Eye (tissue), 1 donor: ENCODE measurements at places on chromosomes 6 and 20.

DNA sequence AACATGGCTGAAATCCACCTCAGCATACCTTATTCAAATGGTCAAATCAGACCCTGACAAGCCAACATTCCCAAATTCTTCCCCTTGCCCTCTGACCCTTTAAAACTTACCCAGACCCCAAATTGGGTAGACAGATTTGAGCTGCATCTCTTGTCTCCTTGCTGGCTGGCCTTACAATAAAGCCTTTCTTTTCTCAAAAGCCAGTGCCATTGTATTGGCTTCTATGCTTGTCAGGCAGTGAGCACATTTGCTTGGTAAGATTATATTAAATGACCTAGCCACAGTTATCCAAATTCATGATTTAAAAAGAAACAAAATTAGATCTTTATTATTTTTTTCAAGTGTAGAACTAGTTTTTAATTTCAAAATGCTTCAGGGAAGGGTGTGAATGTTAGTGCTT lies 67.8 kb upstream of the FAM83B start:
- no peak for DNase-seq

DNA sequence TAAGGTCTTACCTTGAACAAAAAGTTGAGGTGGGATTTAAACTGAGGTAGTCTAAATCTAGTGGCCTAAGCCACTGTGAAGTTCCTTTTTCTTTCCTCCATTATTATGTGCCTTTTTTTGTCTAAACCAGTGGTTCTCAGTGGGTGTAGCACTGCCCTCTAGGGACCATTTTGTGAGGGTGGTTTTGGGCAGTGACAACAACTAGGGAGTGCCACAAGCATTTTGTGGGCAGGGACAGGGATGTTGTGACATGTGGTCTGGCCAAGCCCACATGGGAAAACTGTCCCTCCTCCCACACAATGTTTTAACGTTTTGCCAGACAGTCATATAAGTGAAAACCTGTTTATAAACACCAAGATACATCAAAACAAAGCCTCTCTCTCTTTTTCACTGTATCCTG lies 899.4 kb upstream of the FLRT3 start:
- no peak for DNase-seq

DNA sequence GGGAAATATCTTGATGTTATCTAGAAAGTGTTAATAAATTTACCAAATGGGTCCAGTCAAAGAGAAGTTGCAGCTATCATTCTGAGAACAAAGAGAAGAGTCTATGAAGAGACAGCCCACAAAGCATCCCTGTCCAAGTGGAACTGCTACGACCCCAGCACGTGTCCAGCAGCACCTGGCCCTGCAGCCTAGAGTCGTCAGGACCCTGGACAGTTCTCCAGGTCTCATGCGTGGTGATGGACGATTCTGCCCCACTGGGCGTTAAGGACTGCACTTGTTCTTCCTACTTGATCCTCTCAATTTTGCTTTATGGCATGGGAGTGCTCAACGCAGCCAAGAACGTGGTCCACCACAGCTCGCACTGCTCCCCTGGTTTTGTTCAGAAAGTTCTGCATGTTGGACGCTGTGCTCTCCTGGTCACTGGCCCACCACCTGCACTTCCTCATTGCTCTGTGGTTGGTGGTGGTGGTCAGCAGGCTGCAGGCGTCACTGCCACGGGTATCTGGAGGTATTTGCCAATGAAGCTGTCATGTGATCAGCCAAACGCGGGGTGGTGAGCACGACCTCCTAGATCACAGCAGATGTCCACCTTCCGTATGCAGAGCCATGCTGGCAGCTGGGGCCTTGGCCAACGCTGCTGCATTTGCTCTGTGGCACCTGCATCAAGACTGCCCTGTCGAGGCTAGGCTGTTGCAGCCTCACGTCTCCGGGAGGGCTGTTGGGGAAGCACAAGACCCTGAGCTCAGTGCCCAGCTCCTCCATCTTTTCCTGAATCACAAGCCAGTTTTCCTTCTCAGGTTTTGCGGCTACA lies 356.4 kb downstream of the CDH4 start:
- peak; percentile 83 for DNase-seq

- no peak for DNase-seq
These were observed 13.9 kb upstream of the CD164 start for GRCh38 chr6:109396046-109396718.

GRCh38 chr6:5950361-5950785 lies 56.4 kb downstream of the NRN1 start:
- DNase-seq: no peak

DNA sequence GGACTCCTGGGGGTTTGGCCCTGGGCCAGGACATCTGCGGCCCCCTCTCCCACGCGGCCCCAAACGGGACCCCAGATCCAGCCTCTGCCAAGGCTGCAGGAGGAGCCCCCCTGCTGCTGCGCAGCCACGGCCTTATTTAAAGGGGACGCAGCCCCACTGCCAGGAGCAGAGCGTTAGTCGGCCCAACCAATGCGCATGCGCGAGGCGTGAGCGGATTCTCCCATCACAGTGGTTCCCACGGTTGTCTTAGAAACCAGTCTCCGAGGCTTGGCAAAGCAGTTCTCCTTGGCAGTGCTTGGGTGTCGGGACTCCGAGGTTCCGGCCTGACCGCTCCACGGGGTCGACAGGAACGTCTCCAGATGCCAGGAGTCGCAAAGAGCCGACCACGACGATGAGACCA lies 288.3 kb upstream of the ZNF337 start:
- DNase-seq: peak; percentile 50

DNA sequence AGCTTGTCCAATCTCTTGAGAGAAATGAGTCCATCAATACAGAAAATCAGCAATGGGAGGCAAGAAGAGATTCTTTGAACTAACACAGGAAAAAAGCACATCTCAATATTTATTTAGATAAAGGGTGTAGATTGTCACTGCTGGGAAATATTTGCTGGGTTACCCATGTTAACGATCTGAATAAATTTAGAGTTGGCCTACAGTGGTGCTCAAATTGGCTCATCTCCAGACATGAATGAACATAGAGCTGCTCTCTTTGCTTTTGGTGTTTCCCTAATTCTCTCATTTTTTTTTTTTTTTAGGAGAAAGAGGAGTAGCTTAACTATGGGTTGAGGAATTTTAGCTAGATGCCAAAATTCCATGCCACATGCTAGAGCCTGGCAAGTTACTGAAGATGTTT lies 471.2 kb downstream of the PKHD1 start:
- no peak for DNase-seq

DNA sequence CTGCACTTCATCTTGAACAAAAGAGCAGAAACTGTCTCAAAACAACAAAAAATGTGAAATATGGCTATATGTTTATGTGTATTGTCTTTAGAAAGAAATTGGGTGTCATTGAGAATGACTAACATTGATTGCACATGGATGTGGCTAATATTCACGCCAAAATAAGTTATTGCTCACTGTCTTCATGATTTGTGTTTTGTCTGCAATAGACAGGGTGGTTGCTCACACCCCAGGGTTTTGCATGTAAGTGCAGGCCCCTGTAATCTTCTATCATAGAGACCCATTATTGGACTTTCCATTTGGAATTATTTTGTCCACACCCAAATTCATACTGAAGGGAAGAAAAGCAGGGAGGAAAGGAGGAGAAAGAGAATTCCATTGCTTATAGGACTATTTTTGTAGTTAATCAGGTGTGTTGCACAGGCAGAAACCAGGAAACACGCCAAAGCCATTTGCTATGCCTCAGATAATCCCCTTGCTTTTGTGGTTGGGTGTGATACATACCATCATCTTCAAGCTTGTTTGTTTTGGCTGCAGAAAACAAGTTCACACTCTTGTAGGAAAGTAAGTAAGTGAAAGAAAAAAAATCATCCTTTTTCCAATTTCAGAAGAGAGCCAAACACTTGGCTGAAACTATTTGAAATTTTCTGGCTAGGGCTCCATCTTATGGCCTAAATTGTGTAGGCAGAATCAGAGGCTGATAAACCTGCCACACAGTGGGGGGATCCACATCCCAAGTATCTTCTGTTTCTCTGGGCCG lies 214.1 kb downstream of the COL12A1 start:
- DNase-seq: peak; percentile 29

GRCh38 chr6:43093436-43094289 lies 17.5 kb downstream of the PTK7 start:
- DNase-seq: peak; percentile 54

GRCh38 chr6:161035182-161035980 lies 43.8 kb downstream of the MAP3K4 start:
- DNase-seq: no peak

DNA sequence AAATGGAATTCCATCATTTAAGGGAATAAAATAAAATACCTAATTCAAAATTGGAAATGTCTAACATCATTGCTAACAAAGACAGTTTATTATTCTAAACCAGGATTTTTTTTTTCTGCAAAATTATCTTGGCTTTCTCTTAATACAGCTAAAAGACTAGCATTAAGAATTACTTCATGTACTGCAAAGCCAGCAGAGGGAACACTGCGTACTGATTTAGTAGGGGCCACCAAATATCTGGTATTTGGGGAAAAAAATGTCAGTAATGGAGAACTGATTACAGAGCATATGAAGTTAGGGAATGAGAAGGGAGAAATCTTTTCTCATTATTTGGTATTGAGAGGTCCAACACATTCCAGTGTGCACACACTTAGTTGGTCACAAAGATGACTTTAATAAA lies 3.2 kb upstream of the SOX4 start:
- peak; percentile 33 for DNase-seq

GRCh38 chr6:155440398-155441111 lies 15.1 kb downstream of the NOX3 start:
- peak; percentile 12 for DNase-seq

DNA sequence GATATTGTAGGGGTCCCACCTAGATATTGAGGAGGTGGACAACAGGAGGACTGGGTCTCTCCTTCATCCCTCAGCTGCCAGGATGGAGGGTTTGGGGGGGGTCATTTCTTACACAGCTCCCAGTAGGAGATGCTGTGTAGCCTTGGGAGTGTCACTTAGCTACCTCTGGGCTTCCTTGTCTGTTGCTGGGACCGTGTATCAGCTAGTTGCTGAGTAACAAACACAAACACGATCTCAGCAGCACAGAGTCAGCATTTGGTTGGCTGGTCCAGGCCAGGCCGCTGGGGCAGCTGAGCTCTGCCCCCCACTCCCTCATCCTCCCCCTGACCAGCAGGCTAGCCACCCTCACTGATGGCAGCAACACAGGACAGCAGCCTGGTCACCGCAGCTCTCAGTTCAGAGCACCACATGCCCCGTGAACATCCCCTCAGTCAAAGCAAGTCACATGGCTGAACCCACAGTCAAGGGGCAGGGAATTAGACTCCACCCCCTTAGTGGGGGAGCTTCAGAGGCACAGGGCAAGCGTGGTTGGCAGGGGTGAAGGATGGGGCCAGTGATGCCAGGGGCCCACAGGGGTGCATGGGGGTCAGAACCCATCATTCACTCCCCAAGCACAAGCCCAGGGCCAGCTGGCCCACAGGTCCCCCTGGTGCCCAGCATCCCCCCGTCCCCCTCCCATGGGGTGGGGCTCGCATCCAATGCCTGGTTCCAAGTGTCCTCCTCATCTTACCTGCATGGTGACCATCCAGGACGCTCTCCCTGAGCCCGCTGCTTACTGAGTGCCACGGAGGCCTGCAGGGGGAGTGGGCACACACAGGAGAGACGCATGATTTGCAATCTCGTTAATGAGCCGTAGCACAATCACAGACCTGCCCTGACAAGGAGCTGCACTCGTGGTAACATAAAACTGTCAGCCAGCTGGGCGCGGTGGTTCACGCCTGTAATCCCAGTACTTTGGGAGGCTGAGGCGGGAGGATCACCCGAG lies 112.4 kb downstream of the TAF4 start:
- no peak for DNase-seq

DNA sequence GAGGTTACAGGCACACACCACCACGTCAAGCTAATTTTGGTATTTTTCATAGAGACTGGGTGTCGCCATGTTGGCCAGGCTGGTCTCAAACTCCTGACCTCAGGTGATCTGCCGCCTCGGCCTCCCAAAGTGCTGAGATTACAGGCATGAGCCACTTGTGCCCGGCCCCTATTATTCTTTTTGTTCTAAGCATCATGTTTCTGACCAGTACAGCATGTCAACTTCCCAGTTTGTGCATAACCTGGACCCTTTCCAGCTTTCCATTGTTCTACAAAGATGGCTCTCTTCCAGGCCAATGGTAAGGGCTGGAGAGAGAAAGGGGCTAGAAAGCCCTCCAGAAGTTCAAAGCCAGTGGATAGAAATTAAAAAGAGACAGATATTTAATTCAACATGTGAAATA lies 91.3 kb upstream of the TNFAIP3 start:
- no peak for DNase-seq

GRCh38 chr6:113920663-113921267 lies 50.2 kb downstream of the HDAC2 start:
- no peak for DNase-seq

- no peak for DNase-seq
These were observed 33.9 kb upstream of the KLHL31 start for GRCh38 chr6:53699462-53699861.

- DNase-seq: no peak
These were observed 5.3 kb downstream of the RIPOR2 start for GRCh38 chr6:24930431-24930871.

- DNase-seq: no peak
These were observed 29.8 kb downstream of the DAAM2 start for GRCh38 chr6:39821742-39822532.

- no peak for DNase-seq
These were observed 34.1 kb downstream of the RAB44 start for GRCh38 chr6:36731622-36732310.

DNA sequence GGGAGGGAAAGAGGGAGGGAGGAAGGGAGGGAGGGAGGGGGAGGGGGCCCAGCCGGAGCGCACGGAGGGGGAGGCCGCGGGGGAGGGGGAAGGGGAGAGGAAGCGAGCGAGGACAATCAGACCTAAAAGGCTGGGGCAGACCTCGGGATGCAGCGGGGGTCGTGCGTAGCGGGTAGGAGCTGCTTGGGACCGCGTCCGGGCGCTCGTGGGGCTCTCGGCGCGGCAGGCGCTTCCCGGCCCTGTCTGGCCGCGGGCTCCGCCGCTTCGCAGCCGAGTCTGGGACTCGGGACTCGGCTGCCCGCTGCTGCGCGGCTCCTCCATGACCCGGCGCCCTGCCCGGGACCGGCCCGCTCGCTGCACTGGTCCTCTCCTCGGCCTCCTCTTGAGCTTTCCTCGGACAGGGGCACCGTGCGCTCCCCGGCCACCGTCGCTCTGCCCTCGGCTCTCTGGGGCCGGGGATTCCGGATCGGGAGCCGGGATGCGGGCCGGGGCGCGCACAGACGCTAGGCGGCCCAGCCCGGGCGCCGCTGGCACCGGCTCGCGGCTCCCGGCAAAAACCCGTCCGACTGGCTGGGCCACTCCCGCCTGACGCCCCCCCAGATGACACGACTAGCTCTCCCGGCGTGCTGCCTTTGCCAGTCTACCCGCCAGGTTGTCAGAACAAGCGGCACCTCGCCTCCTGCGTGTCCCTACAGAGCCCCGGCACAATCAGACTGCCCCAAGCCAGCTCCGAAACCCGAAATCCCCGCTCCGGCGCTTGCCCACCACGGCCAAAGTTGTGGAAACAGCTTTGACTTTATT lies 2.2 kb downstream of the TFAP2A start:
- peak; percentile 70 for DNase-seq

- peak; percentile 14 for DNase-seq
These were observed 118.5 kb upstream of the MMS22L start for GRCh38 chr6:97401533-97401932.

GRCh38 chr6:155417454-155417853 lies 38.2 kb downstream of the NOX3 start:
- no peak for DNase-seq
